ENCODE measurements at places on chromosomes 1 and 21.
A peak's percentile ranks its signal among the peaks of the same experiment; 100 is the strongest.

DNA sequence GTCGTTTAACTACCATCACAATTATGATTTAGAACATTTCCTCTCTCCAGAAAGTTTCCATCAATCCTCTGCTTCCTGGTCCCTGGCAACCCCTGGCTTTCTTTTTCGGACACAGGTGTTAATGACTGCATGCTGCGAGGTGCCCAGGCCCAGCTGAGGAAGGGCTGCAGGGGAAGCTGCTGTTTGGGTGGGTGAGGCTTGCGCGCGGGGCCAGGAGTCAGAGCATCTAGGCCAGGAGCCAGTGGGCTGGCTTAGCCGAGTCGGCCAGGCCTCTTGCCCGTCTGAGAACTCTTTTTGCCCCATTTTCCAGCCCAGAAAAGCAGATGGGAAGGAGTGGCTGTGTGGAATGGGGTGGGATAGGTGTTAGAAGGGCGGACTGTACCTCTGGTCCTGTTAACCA is 51.5 kb downstream of the NAV1 start:
- no peak for DNase-seq

DNA sequence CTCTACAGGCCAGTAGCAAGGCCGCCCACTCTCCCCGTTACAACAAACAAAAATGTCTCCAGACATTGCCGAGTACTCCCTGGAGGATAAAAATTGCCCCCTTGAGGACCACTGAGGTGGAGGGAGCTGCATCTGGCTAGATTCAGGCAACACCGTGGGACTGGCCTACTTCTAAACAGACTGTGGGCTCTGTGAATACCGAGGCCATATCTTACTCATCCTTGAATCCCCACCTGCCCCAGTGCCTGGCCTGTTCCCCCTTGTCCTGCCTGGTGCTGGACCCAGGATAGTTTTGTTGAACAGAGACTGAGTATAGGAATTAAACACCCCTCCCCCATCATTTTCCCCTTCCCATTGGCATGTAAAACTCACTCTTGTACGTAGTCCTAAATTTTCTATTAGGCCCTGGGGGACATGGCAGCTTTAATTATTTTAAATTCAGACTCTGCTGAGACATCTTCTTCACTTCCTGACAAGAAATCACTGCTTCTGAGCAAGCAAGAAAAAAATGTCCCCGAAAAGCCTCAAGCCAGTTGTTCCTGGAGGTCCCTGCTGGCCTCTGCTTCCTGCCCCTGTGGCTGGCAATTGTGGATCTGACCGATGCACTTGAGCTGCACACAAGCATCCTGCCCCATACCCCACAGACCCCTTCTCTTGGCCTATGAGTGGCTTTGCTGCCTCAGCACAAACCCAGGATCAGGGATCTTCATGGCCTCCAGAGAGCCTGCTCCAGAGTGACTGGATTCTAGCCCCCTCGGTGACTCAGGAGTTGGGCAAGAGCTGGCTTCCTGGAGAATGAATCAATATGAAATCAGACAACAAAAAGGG is 111.0 kb downstream of the ACTL8 start:
- DNase-seq, result no peak

DNA sequence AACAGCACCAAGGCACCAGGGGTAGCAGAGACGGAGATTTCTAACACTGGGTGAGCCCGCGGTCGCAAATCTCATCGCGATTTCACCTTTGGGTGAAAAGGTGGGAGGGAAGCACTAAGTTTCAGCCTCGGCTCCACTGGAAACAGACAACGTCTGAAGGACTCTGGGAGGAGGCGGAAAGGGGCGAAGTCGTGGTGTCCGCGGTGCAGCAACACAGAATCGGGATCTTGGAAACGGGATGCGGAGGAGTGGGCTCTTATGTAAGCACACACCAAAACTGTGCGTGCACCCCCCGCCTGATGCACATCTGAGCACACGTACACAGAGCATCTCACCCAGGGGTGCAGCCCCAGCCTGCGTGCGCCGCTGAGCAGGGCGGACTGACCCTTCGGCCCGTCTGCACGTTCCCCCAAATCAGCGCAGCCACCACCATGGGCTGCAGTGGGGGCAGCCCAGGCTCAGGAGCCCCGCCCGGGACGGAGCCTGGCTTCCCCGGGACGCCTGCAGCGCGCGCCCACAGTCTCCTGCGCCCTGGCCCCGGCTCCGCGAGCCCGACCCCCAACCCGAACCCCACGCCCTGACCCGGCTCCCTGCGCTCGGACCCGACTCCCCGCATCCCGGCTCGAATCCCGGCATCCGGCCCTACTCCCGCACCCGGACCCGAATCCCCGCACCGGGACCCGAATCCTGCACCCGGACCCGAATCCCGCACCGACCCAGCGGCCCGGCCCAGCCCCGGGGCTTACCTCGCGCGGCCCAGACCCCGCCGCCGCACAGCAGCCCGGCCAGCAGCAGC is 670 bp downstream of the CLSTN1 start:
- DNase-seq, result peak; percentile 41

DNA sequence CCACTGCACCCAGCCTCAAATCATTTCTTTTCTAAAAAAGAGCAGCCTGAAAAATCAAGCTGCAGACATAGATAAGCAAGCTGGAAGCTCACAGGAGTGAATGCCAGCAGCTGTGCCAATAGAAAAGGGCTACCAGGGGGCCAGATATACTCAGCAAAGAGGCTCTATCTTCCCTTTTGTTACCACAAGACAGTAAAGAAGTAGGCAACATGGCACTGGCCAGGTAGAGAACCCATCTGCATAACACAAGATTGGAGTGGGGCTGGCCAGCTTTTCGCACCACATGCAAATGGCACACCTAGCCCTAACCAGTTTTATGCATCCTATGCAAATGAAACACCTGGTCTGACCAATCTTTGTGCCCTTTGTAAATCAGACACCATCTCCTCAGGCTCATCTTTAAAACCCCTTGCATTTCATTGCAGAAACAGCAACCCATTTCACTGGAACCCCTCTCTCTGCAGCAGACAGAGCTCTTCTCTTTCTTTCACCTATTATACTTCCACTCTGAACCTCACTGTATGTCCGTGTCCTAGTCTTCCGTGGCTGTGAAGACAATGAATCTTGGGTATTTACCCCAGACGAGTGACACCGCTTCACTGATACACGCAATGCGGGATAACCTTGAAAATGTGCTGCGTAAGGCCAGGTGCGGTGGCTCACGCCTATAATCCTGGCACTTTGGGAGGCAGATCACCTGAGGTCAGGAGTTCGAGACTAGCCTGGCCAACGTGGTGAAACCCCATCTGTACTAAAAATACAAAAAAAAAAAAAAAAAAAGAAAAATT is 15.1 kb downstream of the CASP9 start:
- DNase-seq, result no peak

- DNase-seq, result peak; percentile 71
These were observed 3.9 kb upstream of the CD58 start for GRCh38 chr1:116574581-116575291.

GRCh38 chr1:2836333-2836970 is 35.0 kb upstream of the TTC34 start:
- DNase-seq, result no peak

DNA sequence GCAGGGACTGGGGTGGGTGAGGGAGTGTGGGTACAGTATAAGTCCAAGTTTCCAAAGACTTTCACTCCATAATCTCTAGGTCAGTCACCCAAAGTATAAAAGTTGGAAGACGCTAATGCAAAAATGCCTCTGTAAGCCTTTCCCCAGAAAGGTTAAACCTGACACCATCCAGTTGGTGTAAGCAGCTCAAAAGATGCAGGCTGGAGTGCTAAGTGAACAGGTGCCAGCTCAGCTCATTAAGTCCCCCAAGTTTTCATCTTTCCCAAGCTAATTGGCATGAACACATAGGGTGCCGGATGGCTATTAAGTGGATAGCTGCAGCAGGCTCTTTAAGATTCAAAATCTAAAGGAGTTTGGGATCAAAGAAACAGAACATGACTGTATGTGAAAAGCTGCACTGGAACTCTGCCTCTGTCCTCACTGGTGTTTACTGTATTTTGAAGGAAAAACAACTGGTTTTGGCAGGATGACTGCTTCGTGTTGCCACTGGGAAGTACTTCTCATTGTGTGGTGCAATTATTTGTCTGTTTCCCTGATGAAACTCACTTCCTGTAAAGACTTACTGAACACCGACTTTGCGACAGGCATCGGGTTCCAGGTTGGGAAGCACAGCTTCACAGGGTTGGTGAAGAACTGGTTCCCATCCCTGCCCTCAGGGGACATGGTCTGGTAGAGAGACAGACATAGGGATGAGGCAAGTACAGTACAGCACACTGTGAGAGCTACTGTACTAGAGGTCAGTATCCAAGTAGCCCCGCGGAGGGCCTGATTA is 152.7 kb downstream of the DAB1 start:
- DNase-seq, result no peak

DNA sequence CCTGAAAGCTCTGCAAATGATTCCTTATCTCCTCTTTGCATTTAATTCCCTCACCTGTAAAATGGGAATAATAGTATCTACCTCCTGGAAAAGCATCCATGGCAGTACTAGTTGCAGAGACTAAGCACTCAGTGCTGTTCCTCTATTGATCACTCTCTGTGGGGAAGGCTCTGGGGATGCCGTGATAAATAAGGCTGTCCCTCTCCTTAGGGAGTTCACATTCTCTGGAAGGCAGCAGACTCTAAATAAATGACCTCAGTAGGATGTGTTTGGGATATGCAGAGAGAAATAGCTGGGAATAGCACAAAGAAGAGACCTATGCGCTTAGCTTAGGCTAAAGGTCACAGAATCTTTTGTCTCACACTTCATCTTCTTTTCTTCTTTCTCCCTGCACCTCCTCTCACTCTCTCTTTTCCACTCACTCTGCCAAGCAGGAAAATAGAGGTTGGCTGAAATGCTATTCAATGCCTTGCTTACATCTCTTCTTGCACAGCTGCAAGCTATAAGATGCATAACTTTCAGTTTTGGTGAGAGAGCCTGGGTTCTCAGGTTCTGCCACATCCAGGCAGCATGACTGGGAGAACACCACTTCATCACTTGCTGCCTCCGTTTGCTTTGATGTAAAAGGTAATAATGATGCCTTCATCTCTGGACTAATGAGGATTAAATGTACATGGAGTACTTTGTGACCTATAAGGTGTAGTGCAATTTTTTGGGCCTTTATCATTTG is 101.5 kb downstream of the LMX1A start:
- DNase-seq, result no peak

GRCh38 chr1:92961896-92962752 is 862 bp upstream of the DIPK1A start:
- peak; percentile 52 for DNase-seq

DNA sequence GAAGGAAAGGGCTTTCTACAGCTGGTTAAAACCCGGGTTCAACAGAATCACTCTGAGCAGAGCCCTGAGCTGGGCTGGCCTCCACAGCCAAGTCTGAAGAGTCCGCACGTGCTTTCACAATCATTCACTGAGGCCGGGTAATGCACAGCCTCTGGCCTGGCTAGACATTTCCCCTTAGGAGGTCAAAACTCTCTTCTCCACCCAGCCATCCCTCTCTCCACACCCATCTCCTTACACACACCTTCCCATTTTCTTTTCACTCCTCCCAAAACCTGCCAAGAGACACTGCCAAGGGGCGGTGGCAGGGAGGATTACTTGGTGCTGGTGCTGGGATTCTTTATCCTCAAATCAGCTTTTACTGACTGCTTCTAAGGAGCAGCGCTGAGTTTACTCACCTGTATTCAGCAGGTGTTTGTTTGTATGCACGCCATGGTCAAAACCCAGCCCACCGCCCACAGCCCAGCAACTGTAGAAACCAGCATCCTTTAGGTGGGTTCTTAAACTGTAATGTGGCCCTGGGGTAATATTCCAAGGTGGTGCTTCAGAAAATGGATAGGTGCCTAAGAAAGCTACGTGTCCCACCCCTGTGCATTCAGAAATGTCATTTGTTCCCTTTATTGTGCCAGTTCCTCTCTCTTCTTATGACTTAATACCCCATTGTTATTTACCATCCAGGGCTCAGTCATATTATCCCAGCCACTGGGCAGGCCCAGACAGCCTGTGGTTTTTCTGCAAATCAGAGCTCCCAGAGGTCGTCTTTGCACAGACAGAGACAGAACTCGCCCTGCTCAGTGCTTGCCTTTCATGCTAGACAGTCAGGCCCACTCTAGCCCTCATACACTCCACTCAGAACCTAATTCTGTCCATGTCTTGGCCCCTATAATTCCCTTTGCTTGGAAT is 80.2 kb downstream of the ADSS2 start:
- DNase-seq, result peak; percentile 64

DNA sequence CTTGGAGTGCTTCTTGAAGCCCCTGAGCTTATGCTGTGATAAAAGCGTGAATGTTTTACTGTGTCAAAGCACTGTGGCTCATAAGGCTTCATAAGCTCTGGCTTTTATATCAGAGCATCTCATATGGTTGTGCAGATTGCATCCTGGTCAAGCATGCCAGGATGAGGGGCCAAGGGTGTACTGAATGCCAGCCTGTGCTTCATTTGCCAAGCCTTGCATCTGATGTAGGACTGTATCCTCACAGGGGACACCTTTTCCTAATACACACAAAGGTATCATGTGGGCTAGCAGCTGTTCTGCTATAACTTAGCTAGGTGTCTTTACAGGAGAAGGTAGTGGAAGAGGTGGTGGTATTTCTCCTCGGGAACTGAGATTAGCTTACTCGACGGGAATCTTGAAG is 134.7 kb downstream of the ST6GALNAC3 start:
- DNase-seq, result no peak

DNA sequence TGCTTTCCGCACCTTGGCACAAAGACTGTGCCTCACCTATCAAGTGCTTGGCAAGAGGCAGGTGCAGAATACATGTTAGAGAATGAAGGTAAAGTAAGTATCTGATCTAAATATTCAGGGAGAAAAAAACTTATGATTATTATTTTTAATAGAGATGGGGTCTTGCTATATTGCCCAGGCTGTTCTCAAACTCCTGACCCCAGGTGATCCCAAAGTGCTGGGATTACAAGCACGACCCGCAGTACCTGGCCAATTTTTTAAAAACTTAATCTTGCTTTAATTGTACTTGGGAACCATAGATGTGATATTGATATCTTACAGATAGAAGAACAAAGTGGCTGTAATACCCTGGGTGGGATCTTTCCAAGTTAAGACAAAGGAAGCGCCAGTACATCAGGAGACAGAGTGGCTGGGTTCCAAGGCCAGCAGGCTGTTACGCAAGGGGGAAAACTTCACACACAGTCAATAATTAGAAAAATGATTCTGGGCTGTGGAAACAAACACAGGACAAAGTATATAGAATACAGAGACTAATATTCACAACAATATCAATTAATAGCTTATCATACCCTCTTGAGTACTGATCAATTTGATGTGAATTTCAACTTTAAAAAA is 58.6 kb upstream of the ATP1A1 start:
- no peak for DNase-seq

DNA sequence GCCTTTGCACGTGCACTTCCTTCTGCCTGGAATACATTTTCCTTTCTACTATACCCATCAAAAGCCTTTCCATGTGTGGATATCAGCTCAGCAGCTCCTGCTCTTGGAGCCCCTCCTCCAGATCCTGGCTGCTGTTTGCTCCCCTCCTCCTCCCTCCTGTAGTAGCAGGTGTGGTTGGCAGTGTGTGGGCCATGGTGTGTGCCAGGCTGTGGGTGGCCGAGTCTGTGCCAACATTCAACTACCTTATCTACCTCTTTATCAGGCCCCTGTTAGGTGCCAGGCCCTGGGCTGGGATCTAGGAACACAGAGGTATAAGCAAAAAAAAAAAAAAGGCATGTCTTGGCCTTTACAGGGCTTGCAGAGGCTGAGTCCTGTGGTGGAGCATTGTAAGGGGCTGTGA is 180.6 kb upstream of the JUN start:
- DNase-seq, result peak; percentile 18

GRCh38 chr1:70930062-70930461 is 117.6 kb downstream of the PTGER3 start:
- no peak for DNase-seq

All from DND-41 (cell line).